ENCODE measurements at places on chromosomes 13 and 19.

DNA sequence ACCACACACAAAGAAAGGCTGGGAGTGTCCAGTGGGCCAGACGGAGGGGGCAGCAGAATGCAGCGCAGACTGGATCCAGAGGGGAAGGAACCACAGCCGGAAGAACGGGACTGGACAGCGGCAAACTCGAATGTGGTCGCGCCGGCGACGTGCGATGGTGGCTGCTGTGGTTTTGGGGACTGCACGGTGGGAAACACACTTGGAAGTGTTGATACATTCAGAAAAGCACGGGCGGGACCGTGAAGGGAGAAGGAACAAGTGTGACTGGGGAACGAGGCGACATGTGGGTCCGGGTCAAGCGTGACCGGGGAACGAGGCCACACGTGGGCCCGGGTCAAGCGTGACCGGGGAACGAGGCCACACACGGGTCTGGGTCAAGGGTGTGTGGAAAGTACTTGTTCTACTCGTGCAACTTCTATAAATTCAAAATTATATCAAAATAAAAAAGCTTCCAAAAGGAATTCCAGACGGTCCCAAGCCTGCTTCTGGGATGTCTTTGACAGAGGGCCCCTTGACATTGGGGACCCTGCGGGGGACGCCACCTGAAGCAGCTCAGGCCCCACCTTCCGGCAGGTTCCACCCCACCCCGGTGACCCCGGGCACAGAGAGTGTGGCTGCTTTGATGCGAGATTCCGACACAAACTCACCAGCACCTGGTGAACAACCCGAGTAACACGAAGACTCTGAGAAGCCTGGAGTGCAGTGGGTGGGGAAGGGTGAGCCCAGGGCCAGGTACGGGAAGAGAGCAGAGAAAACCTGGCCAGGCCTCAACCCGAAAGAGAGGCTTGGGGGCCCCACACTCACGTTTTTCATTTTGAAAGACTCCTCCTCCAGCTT, 25.1 kb upstream of the C13orf46 start:
- peak; percentile 7 for DNase-seq

GRCh38 chr19:47056411-47056810, 8.0 kb upstream of the TMEM160 start:
- no peak for DNase-seq

DNA sequence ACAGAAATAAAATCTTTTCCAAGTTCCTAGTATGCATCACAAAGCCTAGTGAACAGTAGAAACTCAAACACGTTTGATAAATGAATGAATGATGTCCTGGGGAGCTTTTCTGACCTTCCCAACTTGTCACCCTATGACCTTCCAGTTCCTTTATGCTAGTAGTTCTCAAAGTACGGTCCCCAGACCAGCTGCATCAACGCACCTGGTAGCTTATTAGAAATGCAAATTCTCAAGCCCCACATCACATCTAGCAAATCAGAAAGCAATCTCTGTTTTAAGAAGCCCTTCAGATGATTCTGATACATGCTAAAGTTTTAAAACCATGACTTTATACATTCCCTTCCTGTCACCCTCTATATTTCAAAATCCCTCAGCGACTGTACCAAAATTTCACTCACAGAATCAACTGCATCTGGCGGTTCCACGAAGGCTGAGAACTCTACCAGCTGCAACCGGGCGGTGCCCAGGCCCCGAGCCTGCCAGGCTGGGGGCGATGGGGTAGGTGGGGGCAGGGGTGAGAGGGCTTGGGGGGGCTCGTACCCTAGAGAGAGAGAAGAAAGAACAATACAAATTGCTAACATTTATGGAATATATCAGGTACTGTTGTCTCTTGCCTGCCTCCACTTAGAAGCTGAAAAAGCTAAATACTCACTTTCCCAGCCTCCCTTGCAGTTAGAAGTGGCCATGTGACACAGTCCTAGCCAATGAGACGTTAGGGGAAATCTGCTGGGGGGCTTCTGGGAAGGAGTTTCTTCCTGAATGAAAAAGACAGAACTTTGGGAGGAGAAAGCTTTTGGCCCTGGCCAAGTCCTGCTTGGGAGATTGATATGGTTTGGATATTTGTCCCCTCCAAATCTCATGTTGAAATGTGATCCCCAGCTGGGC, 13.3 kb downstream of the CD37 start:
- no peak for DNase-seq

- DNase-seq, result no peak
Measured at GRCh38 chr19:326871-327270, 17.7 kb downstream of the MIER2 start.

- DNase-seq, result no peak
Measured at GRCh38 chr19:32869966-32870573, 503 bp upstream of the SLC7A9 start.

GRCh38 chr19:7789447-7789846, 26.4 kb downstream of the CLEC4M start:
- DNase-seq, result no peak

- peak; percentile 63 for DNase-seq
Measured at GRCh38 chr19:39319892-39320248, 793 bp downstream of the LRFN1 start.

DNA sequence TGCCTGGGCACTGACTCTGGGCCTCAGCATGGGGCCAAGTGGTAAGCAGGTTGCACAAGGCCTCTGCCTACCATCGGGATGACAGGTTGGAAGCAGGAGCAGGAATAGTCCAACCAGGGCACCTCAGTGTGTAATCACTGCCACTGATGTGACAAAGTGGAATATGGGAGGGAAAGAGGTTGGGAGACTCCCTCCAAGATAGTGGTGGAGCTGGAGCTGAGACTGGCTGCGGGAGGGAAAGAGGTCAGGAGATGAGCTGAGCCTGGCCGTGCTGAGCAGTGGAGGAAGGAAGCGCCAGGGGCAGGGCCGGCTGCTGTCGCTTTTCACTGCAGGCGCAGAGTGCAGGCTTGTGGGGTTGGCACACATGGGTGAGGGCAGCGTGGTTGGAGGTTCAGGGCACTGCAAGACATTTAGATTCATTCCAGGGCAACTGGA, 6.8 kb downstream of the UPF3A start:
- no peak for DNase-seq

DNA sequence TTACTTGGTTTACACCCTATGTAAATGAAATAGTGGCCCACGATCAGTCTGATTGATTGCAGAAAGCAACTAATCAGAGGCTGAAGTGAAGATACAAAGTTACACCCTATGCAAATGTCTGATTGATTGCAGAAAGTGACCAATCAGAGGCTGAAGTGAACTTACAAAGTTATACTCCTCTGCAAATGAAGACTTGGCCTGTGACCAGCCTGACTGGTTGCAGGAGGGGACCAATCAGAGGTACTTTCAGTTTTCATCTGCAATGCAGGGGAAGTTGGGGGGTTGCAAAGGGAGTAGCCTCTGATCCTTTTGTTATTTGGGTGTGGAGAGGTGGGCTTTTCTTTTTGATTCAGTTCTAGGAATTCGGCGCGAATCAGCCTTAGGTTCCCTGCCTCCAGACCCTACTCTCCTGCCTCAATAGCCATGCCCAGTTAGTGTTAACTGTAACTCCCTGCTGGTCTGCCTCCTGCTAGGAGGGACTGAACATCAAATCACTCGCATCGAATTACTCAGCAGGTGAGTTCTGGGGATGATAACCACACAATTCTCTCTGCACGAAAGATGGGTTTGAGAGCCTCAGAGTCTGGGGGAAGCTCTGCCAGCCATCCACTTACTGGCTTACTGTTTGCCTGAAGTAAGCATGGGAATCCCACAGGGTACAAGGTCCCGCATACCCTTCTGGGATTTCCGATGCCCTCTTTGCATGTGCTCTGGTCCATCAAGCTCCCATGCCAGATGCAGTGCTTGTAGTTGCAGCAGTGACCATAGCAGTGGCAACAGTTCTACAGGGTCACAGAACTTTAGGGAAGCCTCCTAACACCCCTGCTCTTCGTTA, 7.5 kb downstream of the ARL11 start:
- DNase-seq, result no peak

GRCh38 chr13:102236830-102237229, 165.0 kb downstream of the FGF14 start:
- peak; percentile 20 for DNase-seq

GRCh38 chr19:17081672-17082630, 6.4 kb downstream of the MYO9B start:
- peak; percentile 25 for DNase-seq

- DNase-seq, result no peak
Measured at GRCh38 chr19:19513682-19514081, 1.7 kb downstream of the TSSK6 start.

GRCh38 chr19:18274219-18274780, at the start of gene IQCN:
Gene IQCN, minus strand, starts transcription at chr19:18274452. Its CDS starts 4,974 bp downstream, at chr19:18269478.
- DNase-seq, result no peak

DNA sequence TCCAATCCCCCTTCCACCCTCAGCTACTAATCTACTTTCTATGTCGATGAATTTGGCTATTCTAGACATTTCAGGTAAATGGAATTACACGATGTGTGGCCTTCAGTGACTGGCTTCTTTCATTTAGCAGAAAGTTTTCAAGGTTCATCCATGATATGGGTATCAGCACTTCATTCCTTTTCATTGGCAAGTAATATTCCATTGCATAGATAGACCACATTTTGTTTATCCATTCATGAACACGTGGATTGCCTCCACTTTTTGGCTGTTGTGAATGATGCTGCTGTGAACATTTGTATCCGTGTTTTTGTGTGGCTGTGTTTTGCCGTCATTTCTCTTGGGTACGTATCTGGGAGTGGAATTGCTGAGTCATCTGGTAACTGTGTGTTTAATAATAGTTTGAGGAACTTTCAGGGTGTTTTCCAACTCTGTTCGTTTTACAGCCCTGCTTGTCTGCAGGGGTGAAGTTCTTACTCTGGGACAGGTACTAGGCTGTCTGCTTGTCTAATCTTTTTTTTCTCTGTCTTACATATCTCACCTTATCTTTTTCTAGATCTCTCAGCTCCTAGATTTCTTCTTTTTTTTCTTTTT, 32.5 kb downstream of the MARK4 start:
- no peak for DNase-seq

GRCh38 chr13:98685146-98685545, 67.3 kb downstream of the SLC15A1 start:
- DNase-seq, result no peak

DNA sequence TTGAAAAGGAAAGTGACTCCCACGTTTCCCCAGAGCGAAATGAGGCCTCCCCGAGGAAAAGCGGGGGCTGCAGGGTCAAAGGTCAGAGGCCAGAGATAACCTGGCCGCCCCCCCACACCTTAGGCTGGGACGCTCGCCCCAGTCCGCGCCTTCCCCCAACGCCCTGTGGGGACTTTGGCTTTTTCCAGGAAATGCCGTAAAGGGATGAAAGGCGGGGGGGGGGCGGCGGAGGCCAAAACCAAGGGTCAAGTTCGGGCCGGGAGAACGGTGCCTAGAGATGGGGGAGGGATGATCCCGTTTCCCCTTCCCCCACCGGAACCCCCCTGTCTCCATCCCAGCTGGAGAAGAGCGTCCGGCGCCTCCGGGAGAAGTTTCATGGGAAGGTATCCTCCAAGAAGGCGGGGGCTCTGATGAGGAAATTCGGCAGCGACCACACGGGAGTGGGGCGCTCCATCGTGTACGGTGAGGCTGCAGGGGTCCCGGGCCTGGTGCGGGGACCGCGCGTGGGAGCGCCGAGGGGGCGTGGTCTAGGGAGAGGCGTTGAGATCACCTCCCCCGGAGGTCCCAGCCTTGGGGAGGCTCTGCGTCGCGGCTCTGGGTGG, 575 bp downstream of the SHFL start:
- DNase-seq, result no peak

- DNase-seq, result no peak
Measured at GRCh38 chr13:70662231-70662940, 554.1 kb upstream of the KLHL1 start.

DNA sequence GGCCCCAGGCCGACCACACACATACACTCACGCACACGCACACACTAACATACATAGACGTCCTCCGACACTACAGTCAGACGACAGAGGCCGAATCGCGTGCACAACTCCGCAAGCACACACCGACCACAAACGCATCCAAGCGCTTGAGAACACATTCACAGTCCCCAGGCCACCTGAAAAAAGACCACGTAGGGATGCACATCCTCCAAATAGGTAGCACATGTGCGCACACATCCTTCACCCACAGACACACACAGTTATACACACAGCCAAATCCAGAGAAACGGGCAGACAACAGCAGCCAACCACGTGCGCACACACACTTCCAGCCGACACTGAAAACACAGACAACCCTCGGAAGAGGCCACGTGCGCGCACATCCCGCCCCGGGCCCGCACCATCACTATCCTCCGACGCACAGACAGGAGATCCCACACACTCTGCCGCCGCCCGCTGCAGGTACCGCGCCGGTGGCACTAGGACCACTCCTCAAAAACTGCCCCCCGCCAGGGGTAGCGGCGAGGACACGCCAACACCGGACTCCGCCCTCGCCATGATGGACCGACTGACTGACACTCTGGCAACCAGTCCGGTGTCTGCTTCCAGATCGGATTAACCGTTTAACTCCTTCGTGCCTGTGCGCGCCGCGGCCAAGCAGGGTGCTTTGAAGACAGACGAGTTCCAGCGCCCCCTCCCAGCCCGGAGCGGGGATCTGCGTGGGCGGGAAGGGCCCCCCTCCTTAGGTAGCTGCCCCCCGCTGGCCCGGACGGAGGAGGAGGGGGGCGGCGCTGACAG, 493 bp upstream of the PDE4A start:
- peak; percentile 75 for DNase-seq

GRCh38 chr13:41148419-41149283, 16.0 kb upstream of the KBTBD6 start:
- DNase-seq, result no peak

DNA sequence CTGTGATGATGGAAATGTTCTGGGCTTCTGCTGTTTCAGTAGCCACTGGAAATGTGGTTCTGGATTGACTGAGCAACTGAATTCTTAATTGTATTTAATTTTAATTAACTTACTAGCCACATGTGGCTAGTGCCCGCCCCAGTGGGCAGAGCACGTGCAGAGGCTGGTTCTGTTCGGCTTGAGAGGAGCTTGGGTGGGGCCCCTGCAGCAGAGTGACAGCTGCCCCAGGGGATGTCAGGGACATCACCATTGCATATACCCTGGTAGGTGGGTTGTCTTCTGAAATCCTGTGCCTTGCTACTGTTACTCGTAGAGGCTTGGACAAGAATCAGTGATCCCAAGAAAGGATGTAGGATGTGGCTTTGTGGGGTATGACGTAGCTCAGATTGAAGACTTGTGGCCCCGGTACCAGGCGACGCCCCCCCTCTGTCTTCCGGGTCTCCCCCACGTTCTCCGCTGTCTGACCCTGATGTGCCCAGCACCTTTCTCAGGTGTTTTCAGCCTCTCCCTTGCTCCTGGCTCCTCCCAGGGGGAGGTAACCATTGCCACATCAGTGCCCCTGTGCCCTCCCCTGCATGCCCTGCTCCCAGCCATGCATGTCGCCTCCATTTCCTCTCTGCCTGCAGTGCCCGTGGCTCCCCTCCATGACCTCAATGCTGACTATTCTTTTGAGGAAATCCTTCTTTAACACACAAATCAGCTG, 102.6 kb upstream of the RNF113B start:
- no peak for DNase-seq

- peak; percentile 96 for DNase-seq
Measured at GRCh38 chr19:11887611-11888531, at the start of gene ZNF69. Gene ZNF69, plus strand, starts transcription at chr19:11887782. Its CDS starts 142 bp downstream, at chr19:11887924.

DNA sequence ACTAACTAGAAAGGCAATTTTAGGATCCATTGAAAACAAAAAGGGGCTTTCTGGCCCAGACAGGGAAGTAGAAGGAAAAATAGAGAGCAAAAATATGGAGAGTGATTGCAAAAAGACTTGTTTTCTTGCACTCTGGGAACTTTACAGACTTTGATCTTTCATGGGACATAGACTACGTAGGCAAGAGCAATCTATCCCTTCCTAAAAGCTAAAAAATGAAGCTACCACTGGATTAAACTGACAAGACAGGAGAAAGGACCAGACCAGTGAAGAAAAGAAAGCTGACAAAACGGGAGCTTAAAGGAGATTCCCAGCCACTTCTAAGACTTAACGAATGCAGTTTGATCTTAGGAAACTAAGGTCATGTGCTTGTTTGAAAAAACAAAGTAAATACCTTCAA, 524.5 kb downstream of the KLF5 start:
- DNase-seq, result no peak

All from glutamatergic neuron (in vitro differentiated cells).